Glomerular endothelial cell (primary cell): ENCODE measurements at places on chromosomes 12 and 14. TPM values are rescaled to one million over a fixed set of nuclear protein-coding genes. Genes with fewer than 3 reads are reported as not detected.

- no peak for DNase-seq
These were observed 2.2 kb upstream of the NFKBIA start for GRCh38 chr14:35406506-35407305.

DNA sequence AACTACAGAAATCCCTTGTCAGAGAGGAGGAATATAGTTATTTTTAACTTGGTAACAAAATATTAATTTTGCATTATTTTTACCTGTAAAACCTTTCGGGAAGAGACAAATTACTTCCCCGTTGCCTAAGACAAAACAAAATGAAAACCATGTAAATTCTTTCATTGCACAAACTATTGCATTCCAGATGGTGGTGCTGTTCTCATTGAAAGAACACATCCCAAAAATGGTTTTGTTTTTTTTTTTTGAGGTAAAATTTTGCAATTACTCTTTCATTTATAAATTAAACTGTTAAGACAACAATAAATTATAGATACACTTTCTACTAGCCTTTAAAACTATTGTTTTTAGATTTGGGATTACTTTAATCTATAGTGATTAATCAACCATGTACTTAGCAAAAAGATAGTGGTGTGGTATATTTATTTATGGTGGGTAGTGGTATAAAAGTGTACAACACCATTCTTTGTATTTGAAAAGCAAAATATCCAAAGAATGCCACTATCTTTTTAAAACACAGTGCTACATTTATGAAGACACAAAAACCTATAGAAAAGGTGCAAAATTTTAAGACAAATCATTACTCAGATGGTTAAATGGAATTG, 115.5 kb downstream of the SLC38A1 start:
- DNase-seq: no peak

DNA sequence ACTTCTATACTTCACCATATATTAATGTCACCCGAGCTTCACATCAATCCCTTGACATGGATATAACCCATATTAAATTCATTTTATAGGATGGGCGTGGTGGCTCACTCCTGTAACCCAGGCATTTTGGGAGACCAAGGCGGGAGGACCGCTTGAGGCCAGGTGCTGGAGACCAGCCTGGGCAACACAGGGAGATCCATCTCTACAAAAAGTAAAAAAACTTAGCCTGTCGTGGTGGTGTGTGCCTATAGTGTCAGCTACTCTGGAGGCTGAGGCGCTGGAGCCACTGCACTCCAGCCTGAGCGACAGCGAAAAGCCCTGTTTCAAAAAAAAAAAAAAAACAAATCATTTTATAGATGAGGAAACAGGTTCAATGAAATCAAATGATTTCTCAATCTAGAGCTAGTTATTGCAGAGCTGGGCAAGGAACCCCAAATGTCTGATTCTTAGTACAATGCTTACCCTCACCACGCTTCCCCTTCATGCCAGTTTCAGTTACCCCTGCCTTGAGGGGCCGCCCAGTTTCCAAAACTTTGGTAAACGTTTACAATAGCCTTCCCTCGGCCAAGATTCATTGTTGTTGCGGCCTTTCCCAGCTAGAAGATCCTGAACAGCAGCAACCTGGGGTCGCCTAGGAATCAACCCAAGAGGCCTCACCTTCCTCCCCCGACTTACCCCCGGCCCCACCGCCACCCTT, 751 bp downstream of the PSMB5 start:
- no peak for DNase-seq

GRCh38 chr14:96914571-96915128, 117.5 kb downstream of the VRK1 start:
- no peak for DNase-seq

- DNase-seq: no peak
These were observed 41.6 kb downstream of the FOS start for GRCh38 chr14:75320196-75320595.

DNA sequence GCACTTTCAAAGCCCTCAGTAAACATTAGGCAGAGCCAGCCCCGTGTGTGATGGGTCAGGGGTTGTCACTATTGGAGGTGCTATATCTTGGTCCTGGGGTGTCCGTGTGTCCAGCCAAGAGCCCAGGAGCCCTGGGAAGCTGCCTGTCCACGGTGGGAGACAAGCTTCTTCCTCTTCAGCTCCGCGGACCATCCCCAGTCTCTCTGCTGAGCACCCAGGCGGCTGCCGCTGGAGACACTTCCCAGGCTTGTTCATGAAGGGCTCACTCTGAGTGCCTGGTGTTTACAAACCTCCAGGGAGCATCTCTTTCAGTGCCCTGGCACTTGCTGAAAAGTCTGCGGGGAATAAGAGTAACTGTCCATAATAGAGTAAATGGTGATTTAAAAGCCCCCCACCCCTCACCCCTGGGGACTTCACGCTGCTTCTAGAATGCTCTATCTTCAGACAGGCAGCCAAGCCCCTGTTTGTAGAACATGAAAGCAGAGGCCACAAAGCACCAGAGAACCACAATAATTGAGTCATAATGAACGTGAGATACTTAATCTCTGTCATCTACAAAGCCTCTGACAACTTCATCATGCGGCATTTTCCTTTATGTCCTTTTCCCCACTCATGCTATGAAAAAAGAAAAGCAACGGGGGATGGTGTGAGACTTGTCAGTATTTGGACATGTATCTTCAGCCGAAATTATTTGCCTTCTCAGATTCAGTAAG, 178.6 kb downstream of the TMEM132C start:
- no peak for DNase-seq

DNA sequence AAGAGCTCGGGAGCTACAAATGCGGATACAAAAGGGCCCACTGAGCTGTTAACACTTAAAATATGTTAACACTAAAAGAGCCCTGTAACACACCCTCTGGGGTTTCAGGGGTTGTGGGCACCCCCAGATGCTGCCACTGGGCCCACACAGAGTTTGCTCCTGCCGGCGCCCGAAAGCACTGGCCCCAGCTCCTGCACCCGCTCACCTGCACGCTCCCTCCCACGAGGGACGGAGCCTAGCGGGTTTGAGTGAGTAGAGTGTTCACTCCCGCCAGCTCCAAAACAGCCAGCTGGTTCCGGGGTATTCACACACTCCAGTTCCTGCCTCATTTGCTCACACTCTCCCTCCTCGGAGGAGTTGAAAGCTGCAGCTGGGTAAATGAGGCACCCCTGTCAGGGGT, 357.7 kb downstream of the ETNK1 start:
- DNase-seq: no peak

DNA sequence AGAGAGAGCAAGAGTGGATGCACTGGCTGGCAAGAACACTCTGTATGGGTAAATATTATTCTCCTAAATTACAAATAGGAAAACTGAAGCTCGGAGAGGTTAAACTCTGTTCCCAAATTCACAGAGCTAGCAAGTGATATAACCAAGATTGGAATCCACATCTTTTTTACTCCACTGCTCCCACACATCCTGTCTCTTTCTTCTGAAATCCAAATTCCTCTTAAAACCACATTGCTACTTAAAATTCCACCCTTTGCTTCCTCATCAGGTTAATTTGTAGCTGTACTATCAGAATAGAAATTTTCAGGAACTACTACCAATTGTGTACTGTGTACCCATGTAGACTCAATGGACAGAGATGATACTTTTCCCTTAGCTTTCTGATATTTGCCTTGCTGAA, 74.4 kb downstream of the ARMH4 start:
- no peak for DNase-seq

DNA sequence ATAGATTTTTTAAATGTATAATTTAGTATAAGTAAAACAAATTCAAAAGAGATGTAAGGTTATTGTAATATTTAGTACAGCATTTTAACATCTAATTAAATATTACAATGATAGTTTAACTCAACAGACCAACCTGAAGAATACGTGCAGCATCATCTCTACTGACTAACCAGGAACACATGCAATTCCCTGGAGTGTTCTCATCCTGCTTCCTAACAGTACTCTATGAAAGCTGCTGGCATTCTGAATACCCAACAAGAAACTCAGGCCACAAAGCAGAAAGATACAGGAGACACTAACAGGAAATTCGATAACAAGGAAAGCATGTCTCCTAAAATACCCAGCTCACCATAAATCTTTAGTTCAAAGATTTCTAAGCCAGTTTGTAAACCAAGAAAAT, 58.3 kb downstream of the CEP83 start:
- no peak for DNase-seq

GRCh38 chr12:3202734-3203446, 125.7 kb downstream of the TSPAN9 start:
- no peak for DNase-seq

DNA sequence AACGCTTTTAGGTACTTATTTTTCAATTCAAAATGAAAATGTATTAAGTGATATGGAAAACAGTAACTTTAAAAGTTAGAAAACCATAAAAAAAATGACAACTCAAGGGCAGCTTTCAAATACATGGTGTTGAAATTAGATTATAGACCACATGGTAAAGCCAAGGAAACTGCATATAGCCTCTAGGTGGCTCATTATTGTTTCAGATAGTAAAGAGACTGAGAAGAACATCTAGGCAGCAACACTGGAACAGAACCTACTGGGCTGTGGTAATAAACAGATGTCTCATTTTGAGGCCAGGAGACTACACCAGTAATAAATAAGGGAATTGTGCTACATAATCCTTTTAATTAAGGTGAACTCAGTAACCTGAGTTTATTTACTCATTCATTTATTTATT, 13.0 kb downstream of the FBXO33 start:
- no peak for DNase-seq

GRCh38 chr14:70771781-70772212, 37.5 kb downstream of the MAP3K9 start:
- no peak for DNase-seq

DNA sequence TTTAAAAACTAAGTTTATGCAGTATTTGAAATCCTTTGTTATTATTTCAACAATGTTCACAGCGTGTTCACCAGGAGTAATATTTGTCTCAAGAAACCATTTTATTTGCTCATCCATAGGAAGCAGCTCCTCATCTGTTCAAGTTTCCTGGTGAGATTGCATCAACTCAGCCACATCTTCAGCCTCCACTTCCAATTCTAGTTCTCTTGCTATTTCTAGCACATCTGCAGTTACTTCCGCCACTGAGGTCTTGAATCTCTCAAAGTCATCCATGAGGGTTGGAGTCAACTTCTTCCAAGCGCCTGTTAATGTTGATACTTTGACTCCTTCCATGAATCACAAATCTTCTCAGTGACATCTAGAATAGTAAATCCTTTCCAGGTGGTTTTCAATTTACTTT, 18.0 kb downstream of the CLEC9A start:
- DNase-seq: no peak

DNA sequence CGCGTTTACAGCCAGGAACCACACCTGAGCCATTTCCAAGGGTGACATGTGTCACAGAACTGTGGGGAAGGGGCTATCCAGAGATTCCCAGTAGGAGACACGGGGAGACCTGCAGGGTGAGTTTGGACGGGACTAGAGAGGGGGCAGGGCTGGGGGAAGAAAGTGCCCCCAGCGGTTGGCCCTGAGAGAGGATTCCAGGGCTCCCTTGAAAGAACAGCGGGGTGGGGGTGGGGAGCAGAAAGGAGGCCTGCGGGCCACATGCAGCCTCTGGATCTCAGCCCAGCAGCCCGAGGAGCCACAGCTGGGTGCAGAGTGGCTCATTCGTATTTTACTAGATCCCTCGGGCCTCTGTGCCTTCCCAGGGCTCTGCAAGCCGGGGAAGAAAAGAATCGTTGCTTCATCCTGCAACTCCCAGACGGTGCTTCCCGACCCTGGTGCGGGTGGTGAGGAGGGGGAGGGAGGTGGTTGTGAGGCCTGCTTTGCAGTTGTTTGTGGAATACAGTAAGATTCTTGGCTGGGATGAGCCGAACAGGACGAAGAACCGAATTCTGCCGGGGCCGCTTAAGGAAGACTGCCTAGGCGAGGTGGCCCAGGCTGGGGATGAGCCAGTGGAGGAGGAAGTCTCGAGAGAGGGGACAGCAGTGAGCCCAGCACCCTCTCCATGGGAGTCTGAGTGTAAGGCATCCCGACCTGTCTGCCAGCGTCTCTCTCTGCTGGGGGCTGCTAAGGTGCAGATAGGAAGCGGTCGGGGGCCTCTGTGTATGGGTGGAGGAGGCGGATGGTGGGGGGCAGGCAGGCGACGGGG, 36.1 kb upstream of the ANKRD9 start:
- DNase-seq: no peak

The IGF1 gene
- 0.06 and 0.39 TPM in 2 replicates for total RNA-seq

The TC2N gene
- 0.29 and 0.53 TPM in 2 replicates for total RNA-seq

The HOXC11 gene
- total RNA-seq: 0.23 TPM in 1 of 2 replicates, not detected in the other

The CLEC14A gene
- 318 and 389 TPM in 2 replicates for total RNA-seq

The RPL10L gene
- total RNA-seq: not detected in 2 replicates

The BCL2L2 gene
- 12.6 and 23.5 TPM in 2 replicates for total RNA-seq
